Right renal cortex interstitium (tissue), 3 donors: ENCODE measurements at places on chromosomes 6 and 20.

DNA sequence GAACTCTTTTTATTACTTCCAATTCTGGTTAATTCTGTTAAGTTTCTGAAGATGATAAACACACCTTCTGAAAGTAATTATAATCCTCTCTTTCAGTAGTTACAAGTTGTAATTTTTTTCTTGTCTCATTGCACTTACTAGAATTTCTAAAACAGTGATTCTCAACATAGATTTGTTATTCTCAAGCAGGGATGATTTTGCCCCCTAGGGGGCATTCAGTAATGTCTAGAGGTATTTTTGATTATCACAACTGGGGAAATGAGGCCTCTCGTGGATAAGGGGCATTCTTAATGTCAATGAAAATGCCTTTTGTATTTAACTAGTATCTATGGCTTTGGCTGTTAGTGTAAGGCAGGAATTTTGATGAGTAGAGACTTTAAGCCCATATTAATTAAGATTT lies 39.4 kb upstream of the MAFB start:
- DNase-seq = no peak

GRCh38 chr20:23047738-23048214 lies 1.7 kb downstream of the THBD start:
- no peak for DNase-seq

GRCh38 chr20:62367633-62368391 lies 700 bp upstream of the LAMA5 start:
- DNase-seq = no peak

GRCh38 chr6:11296449-11297375 lies 64.2 kb upstream of the NEDD9 start:
- no peak for DNase-seq

- no peak for DNase-seq
These were observed 127.6 kb upstream of the FAM184A start for GRCh38 chr6:119205911-119206618.

- no peak for DNase-seq
These were observed 59.6 kb downstream of the ANKRD60 start for GRCh38 chr20:58168843-58169242.

DNA sequence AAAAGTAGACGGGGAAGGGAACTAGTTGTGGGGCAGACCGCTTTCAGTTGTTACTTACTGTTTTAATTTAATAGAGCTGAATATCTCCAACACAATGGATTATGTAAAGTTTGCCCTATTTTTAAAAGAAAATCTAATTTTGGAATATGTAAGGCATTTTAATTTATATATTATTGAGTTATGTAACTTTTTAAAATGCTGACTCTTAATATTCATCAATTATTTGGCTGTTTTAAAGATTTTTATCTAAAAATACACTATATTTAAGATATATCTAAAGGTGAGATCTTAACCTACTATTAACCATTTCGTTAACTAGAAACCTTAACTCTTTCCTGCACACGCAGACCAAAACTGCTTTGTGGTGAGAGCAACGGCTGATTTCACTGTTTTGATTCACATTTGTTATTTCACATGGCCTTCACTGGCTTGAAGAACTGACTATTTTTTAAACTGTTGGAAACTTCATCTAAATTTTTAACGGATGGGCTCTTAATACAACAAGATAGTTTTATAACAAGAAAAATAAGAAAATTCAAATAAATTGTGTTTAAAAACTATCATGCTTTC lies 87.9 kb downstream of the HUS1B start:
- DNase-seq = no peak

DNA sequence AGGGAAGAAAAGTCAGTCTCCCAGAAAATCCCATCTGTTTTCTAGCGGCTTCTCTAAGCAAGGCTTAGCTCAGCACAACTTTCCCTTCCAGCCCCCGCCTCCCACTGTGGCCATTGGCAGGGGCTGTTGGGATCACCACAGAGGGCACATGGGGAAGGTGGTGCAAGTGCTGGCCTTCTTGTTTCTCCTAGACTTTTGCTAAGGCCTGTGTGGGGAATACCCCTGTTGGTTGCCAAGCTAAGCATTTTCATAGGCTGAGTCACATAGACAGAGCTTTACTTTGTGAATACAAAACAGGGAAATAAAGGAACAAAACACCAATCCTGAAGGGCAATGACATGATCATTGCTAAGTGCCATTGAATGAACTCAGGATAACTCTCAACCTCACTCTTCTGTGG lies 32.4 kb upstream of the TIAM2 start:
- DNase-seq = no peak

DNA sequence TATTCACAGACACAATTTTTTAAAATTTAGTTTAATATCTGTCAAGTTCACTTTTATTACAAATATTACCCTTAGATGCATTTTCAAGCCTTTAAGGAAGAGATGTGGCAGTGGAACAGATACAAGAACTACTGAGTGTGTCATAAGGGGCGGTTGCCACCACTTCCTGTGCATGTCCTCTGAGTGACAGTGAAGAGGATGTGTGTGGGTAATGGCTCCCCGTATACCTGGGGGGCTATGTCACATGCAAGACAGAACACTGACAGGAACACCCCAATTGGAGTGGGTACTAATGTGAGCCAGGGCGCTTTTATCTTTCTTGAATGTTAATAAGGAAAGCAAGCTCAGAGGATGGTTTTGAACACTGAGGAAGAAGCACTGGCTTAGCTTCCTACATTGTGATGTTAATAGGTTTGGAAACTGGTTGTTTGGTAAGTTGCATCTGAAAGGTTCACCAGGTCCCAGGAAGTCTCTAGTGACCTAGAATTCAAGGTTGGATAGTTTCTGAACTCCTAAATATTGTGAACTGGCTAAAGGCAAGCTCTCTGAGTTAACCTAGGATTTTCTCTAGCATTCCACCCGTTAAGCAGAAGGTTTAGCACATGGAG lies 83.4 kb upstream of the ASF1A start:
- DNase-seq = no peak

DNA sequence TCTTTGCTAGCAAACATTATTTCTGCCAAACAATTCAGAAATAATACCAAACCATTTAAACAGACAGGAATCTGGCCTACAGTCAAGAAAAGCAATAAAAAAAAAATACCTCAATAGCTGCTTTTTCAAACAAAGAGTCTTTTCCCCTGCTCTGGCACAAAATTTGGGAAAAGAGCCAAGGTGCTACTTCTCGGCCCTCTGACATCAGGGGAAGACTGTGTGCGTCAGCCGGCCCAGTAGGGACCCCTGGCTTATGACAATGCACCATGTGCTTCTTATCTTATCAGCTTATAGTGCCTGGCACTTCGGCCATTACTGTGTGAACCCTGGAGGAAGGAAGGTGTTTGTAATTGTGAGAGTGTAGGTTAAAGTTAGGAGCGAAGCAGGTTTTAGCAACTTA lies 89.4 kb downstream of the PDE10A start:
- no peak for DNase-seq

- no peak for DNase-seq
These were observed 19.1 kb downstream of the ESR1 start for GRCh38 chr6:151826517-151827142.

DNA sequence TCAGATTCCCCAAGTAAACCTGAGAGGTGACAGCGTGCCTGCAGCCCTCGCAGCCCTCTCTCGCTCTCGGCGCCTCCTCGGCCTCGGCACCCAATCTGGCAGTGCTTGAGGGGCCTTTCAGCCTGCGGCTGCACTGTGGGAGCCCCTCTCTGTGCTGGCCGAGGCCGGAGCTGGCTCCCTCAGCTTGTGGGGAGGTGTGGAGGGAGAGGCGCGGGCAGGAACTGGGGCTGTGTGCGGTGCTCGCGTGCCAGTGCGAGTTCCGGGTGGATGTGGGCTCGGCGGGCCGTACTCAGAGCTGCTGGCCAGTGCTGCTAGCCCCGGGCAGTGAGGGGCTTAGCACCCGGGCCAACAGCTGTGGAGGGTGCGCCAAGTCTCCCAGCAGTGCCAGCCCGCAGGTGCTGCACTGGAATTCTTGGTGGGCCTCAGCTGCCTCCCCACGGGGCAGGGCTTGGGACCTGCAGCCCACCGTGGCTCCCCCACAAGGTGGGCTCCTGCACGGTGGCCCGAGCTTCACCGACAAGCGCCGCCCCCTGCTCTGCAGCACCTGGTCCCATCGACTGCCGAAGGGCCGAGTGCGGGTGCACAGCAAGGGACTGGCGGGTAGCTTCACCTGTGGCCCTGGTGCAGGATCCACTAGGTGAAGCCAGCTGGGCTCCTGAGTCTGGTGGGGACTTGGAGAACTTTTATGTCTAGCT lies 809.7 kb upstream of the ADGRB3 start:
- no peak for DNase-seq

GRCh38 chr20:58461899-58462298 lies 53.3 kb downstream of the APCDD1L start:
- DNase-seq = no peak

- no peak for DNase-seq
These were observed 21.6 kb upstream of the FBXO30 start for GRCh38 chr6:145836170-145836569.

DNA sequence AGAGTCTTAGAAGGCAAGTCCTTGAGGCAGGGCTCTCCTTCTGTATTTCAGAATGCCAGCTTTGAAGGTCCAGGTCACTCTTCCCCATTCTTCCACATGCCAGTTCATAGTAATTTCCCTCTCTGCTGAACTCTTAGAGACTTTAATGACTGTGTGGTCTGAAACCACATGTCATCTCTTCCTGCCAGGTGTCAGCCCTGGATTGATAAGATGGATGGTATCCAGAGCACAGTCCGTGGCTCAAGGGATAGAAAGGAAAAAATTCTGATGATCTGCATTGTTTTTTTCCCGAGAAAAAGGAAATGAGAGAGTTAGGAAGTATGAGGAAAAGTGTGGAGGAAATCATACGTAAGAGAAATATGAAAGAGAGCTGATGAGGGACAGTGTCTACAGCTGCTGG lies 250.9 kb downstream of the TPBG start:
- DNase-seq = no peak

DNA sequence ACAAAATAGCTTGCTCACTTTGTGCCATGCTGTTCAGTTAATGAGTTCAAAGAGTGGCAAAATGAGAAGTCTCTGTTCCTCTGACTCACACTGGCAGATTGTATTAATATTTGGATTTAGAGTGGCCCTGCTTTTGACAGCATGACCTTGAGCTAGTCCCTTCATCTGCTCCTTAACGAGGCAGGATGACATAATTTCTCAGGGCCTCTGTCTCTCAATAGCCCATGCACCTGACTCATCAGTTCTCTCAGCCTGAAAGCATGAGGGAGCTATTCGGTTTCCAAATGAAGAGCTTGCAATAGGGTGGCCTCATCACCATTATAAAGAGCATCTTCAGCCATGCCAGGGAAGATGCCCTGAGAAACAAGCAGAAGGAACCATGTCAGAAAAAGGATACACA lies 38.2 kb downstream of the CAP2 start:
- no peak for DNase-seq

- no peak for DNase-seq
These were observed 199.2 kb downstream of the SMOC2 start for GRCh38 chr6:168640181-168640580.

- no peak for DNase-seq
These were observed 33.3 kb downstream of the ATXN1 start for GRCh38 chr6:16727996-16728395.

- DNase-seq = no peak
These were observed 3.5 kb upstream of the MEP1A start for GRCh38 chr6:46789434-46790354.

DNA sequence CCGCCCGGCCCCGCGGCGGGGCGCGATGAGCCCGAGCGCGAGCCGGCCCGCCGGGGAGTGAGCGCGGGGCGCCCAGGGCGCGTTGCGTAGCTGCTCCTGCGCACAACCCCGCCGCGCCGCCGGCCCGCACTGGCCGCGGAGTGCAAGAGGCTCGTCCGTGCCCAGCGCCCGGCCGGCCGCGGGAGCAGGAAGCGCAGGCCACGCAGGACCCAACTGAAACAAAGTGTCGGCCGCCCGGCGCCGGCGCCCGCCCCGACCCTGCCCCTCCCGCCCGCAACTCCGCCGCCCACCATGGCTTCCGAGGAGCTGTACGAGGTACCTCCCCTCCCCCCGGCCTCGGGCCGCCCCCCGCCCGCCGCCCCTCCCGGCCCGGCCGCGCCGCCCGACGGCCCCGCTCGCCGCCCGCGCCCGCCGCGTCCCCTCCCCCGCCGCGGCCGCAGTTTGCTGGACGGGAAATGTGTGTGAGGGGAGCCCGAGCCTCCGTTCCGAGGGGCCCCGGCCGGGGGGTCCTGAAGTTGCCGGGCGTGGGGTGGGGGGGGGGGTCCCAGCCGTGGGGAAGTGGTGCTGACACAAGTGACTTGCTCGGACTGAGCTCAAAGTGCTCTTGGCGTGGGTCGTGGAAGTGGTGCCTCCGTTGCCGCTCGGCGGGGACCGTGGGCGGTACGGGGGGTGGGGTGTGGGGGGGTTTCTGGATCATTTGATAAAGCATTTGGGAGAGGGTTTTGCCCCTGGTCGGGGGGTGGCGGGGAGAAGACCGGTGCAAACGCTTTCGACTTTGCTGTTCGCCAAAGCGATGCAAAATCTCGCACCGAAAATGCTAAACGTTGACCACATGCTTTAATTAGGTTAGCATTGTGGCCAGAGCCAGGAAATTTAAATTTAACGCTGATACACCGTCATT lies 539 bp downstream of the CDYL start:
- DNase-seq = no peak

- no peak for DNase-seq
These were observed 59.2 kb upstream of the TINAG start for GRCh38 chr6:54248994-54249393.

- no peak for DNase-seq
These were observed 45.8 kb downstream of the NR2E1 start for GRCh38 chr6:108211671-108212070.

DNA sequence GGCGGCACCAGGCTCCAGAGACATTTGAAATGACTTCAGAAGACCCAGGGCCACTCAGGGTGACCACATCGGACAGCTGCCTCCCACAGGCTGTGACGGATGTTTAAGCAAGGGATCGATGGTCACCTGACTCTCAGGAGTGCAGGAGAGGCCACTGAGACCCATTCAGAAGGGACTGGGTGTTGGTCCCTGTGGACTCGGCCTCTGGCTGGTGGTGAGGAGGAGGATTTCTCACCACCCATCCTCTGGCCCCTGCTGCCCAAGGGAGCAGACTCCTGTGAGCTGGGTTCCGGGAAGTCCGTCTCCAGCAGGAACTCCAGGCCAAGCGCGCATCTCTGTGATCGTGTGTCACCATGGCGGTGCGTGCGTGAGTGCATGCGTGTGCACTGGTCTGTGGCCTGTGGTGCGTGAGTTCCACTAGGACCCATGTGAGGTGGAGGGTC lies 25.5 kb downstream of the NPEPL1 start:
- DNase-seq = no peak

DNA sequence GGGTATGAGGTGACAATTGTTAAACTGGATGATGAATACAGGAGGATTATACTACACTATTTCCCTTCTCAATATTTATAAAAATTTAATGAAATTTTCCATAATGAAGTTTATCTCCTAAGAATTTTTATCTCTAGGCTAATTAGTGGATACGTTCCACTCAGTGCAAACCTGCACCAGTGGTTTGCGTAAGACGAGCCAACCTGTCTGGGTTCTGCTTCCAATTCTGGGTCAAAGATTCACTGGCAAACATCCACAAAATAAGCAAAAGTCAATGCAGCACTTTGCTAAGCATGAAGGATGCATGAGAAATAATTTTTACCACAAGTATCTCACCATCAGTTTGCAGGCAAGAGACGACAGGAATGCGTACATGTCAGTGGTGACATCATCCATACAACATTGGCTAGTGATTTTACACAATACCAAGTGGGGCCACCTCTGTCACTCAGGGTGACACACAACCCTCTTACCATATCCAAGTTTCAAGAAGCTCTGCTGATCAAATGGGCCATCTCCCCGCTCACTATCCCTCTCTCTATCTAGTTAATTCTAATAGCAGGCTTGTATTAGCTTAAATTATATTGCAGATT lies 51.7 kb downstream of the FAM50B start:
- DNase-seq = no peak
